A172 (cell line): ENCODE measurements at places on chromosomes 12 and 14.

DNA sequence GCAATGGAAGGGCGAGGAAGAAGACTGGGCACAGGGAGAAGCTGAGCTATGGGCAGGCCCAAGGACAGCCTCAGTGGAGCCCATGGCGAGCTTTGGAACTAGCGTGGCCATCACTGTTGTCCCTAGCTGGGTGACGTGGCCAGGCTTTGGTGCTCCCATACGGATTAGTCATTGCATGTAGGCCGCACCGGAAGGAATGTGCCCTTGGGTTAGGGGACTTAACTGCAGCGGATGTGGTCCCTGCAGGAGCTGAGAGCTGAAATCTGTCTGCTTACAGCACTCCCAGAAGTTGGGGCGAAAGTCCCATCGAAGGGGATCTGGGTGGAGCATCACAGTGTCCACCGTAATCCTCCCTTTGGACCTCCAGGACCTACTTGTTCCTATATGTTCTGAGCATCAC lies 133.7 kb downstream of the PAPOLA start:
- no peak for DNase-seq

GRCh38 chr12:91523831-91524230 lies 341.2 kb upstream of the DCN start:
- no peak for DNase-seq

DNA sequence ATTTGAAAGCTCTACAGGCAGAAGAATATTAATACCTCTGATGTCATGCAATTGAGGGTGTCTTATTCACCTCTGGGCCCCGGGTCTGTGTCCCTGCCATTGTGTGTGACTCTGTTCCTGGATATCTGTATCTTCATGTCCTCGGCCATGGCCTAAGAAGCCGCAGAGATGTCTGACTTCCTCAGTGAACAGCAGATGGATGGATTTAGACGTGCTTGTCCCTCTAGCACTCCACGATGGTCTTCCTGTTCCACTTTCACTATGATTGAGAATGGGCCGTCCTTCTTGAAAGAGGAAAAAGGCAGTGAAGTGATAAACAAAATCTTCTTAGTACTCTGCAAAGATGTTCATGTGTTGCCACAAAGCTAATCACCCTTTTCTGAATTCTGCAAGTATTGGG lies 217.4 kb downstream of the SLC41A2 start:
- no peak for DNase-seq

GRCh38 chr14:79997509-79998208 lies 213.6 kb downstream of the DIO2 start:
- no peak for DNase-seq

GRCh38 chr14:92322516-92322915 lies 449 bp upstream of the SLC24A4 start:
- DNase-seq: no peak

DNA sequence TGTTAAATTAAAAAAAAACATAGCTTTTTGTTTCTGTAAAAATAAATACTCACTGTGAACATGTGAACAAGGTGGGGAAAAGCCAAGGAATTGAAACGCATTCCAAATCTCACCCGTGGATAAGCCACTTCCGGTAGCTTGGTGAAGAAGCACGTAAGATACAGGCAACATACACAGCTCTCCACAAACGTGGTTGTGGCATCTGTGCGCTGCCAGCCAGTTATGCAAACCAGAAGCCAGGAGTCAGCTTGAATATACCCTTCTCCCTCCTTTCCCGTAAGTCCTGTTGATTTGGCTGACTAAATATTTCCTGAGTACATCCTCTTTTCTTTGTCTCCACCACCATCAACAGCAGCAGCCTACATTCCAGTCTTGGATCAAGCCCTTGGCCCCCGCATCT lies 486.2 kb downstream of the VRK1 start:
- peak; percentile 14 for DNase-seq
